ENCODE measurements at places on chromosomes 1 and 21.

DNA sequence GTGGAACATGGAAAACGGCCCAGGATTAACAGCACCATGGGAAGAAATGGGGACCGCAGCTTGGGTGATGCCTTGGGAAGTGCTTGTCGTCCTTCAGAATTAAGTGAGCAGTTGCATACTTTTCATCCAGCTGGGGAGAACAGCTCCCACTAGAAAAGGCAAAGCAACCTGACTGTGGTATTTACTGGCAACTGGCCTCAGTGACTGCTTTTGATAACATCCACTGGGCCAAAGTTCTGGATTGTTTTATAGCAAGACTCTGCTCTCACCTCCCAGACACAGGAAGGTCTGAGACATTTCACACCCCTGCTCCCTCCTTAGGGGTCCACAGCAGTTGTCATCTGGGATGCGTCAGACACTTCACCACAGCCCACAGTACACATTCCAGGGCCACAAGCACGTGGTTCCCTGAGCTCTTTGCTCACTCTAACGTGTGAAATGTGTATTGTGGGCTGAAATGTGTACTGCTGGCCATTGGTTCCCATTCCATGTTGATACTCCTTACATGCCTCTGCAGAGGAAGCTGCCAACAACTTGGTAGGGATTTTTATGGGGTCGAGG is 6.6 kb downstream of the PAPPA2 start:
- no peak for DNase-seq

GRCh38 chr1:70227439-70227838 is 6.3 kb downstream of the SRSF11 start:
- no peak for DNase-seq

DNA sequence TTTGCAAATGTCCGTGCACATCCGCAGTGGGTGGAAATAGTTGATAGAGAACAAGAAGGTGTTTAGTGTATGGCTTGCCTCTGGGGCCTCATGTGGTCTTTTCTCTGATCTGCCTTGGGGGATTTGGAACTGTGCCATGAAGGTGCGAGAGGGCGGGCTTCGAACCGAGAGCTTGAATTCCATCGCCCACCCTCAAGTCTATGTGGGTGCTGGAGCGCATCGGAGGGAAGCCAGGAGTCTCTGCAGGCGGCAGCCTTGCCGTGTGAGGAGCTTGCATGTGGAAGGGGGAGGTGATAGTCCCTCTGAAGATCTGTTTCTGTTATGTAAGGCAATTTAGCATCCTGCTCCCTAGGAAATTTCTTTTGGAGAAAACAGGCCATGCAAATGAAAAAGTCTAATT is 119.6 kb downstream of the HUNK start:
- no peak for DNase-seq

- DNase-seq = no peak
These were observed 237.3 kb downstream of the NRIP1 start for GRCh38 chr21:14827468-14827867.

GRCh38 chr1:184745929-184746638 is 8.6 kb downstream of the EDEM3 start:
- DNase-seq = no peak

DNA sequence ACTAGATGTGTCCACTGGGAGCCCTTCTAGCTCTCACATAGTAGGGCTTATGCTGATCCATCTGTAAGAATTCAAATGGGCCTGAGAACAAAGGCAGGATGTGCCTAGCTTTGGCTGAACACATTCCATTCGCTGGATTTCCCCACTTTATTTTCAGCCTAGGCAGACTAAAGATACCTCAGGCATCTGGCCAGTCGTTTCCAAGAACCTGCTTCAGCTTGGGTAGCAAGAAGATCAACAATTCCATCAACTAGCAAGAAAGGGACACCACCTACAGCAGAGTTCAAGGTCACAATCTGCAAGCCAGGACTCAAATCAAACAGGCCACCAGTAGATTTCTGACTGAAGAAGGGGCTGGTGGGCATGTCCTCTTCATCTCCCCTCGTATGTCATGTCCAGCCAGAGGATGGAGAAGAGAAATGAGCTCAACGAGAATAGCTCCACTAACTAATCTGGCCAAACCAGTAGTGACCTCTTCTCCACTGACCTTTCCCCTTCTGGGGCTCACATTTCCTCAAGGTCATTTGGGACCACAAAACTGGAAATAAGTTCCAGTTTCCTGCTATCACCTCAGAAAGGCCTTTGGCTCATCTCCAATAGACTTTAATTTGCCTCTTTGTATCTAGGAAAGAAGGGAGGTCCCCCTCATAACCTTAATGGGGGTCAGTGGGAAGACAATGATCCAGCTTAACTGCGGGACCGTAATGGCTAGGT is 14.2 kb downstream of the TXNIP start:
- no peak for DNase-seq

Data from stimulated activated CD4-positive, alpha-beta T cell treated with anti-CD3 and anti-CD28 coated beads, TNF-alpha, amount 100 ng/mL, for 24 hours (primary cell).